ENCODE measurements at places on chromosomes 3 and 15.

DNA sequence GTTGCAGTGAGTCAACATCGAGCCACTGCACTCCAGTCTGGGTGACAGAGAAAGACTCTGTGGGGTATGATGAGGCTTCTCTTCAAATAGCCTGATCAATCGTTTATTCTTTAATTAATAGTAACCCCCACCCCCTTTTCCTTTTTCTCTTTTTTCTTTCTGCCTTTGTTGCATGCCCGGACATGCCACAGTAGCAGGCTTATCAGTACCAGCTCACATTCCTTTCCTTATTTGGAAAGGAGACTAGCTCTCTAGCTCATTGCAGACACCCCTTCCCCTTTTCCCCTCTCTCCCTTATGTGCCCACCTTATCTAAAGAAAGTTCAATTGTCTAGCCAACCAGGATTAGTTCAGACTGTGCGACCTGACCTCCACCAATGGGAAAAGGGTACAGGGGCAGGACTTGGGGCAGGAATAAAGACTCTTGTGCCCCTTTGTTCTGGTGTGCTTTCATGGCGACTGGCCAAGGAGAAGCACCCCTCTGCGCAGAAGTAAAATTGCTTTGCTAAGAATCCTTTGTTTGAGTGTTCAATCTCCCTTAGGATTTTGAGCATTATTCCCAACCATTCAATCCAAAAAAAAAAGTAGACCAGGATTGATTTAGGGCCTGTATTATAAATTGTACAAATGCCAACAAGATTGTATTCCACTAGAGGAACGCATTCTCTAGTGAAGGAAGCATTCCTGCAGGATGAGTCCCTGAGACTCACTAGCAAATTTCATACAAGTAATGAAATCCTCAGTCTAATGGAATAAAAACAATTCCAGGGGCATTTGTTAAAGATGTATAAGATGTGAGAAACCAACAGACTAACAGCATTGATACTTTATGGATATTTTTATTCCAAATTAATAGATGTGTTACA, 95.8 kb upstream of the SNRPN start:
- no peak for DNase-seq

- no peak for DNase-seq
Measured at GRCh38 chr3:171309906-171310359, 150.3 kb downstream of the TNIK start.

DNA sequence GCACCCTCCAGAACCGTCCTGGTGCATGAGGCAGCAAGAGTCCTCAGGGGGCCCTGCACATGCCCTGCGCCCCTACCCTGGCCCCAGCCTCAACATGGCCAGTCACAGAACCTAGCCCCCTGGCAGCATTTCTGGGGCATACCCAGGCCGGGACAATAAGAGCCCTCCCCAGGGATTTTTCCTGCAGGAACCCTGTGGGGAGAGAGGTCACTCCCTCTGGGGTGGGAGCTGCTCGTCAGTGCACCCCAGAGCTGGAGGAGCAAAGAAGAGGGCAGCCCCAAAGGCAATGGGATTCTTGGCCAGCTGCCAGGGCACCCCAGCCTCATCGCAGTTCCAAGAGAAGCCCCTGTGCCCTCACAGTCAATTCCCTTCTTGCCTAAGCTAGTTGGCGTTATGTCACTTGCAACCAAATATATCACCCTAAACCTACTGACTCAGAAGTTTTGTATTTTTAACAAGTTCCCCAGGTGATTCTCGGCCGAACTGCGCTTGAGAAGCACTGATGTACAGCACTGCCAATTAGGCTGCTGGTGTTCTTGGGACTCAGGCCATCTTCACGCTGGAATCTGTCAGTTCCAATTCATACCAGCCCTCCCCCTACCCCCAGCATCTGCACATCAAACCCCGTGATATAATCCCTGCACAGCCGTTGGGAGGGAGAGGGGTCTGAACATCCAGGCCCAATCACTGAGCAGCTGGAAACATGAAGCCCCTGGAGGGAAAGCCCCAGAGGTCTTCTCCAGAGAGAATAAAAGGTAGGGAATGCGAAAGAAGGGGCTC, 87.5 kb upstream of the PRR20G start:
- no peak for DNase-seq

GRCh38 chr15:60464836-60465630, 13.9 kb downstream of the ICE2 start:
- no peak for DNase-seq
